Fibroblast of the aortic adventitia (primary cell): ENCODE measurements at places on chromosomes 13 and 19. TPM values are rescaled to one million over a fixed set of nuclear protein-coding genes. Genes with fewer than 3 reads are reported as not detected.

DNA sequence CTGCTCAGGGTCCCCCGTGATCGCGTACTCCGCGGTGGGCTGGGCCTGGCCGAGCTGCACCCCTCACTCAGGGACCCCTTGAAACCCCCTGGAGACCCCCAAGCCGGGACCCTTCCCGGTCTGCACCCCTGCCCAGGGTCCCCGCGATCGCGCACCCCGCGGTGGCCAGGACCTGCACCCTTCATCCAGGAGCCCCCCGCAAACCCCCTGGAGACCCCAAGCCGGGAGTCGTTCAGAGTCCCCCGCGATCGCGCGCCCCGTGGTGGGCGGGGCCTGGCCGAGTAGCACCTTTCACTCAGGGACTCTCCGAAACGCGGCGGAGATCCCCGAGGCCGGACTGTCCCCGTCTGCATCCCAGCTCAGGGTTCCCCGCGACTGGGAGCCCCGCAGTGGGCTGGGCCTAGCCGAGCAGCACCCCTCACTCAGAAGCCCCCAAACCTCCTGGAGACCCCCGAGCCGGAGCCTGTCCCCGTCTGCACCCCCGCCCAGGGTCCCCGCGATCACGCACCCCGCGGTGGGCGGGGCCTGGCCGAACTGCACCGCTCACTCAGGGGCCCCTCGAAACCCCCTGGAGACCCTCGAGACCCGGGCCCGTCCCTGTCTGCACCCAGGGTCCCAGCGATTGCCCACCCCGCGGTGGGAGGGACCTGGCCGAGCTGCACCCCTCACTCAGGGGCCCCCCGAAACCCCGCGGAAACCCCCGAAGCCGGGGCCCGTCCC is 748 bp downstream of the LMNB2 start:
- DNase-seq = no peak

DNA sequence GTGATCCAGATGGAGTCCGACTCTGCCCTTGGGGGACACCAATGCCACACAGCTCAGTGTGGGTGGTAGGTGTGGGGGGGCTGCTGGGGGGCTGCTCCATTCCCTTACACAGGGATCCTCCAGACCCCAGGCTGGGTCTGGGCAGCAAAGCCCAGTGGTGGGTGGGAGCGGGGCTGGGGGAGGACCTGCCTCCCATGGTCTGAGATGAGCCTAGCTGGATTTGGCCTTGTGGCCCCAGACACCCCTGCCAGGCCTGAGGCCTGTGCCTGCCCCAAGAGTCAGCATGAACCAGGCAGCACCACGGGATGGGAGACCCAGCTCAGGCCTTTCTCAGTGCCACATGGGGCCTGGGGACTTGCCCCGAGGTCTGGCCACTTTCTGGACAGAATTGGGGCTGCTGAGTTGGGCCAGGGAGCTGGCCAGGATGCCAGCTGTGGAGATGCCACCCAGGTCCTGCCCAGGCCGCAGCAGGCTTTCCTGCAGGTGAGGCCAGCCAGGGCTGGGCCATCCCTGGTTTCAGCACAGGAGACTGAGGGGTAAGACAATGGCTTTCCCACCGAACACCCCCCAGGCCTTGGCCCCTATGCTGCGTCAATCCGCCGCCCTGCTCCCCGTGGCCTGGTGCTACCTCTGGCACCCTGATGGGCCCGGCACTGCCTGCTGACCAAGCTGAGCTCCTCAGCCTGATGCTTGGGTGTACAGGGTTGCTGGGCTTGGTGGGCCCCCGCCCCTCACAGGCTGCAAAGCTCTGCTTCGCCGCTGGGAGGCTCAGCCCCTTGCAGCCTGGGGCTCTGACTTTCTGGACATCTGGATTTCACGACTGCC is 24.2 kb downstream of the CEBPG start:
- no peak for DNase-seq

DNA sequence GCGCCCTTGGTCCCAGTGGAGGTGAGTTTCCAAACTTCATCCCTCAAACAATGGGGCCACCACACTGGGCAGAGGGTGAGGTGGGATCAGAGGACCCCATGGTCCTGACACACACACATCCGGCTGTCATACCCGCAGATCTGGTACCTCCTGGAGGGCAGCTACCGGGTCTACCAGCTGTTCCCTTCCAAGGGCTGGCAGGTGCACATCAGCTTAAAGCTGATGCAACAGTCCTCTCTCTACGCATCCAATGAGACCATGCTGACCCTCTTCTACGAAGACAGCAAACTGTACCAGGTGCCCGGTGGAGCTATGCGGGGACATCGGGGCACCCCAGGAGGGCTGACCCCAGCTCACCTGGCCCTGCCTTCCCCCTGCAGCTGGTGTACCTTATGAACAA is 14.0 kb upstream of the PSMD8 start:
- no peak for DNase-seq

DNA sequence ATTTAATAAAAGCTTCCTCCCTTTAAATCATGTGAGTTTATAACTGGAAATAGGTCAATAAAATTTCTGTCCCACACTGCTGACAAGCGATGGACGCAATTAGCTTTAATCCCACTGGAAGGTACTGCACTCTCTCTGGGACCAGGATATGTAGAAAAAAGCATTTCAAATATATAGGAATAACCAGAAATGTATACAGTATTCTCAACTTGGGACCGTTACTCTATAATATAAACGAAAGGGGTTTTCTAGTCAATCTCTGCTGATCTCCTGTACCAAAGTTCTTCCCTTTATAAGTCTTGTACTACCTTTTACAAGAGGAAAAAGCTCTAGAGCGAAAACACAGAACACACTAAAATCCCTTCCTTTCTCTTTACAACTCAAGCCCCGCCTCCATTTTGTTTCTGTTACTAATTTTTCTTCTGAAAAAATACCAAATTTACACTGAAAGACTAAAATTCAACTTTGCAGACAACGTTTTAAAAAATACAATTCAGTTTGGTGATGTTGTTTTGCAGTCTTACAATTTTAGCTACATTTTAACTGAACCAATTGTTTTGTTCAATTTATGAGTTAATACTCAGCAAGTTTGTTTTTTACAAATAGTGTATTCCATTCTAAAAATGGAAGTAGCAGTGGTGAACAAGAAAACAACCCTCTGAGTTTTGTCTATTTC is 1.7 kb upstream of the USPL1 start:
- peak; percentile 66 for DNase-seq

GRCh38 chr19:28847468-28847867 is 365.5 kb downstream of the UQCRFS1 start:
- DNase-seq = peak; percentile 40

DNA sequence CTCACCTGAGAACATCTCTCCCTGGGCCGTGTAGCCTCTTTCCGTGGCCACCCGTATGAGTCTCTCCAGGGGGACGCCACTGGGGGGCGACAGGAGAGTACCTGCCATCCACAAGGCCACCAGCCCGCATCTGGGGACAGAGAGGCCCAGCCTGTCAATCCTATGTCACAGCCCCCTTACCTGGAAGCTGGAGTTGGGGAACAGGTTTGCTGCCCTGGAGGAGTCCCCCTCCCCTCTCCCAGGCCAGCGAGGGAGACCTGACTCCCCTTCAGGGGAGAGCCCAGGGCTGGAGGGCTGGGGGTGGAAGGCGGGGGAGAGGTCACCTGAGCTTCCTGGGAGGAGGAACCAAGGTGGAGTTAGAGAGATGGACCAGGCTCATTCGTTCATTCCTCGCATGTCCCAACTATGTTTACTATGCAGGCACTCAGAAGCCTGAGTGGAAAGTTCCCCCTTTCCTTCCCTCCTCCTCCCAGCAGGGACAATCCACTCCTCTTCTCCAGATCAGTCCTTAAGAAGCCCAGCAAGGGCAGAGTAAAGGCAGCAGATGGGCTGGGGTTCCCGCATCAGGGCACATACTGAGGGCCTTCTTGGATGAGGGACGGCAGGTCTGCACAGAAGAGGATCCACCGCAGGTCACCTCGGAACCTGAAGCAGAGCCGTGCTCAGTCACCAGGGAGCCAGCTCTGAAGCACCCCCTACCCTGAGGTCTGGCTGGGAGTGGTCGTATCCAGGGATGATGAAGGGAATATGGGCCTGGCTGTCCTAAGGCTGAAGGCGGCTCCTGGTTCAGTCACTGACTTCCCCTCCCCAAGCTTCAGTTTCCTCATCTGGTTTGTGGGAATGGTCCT is 5.5 kb downstream of the ACTMAP start:
- no peak for DNase-seq

DNA sequence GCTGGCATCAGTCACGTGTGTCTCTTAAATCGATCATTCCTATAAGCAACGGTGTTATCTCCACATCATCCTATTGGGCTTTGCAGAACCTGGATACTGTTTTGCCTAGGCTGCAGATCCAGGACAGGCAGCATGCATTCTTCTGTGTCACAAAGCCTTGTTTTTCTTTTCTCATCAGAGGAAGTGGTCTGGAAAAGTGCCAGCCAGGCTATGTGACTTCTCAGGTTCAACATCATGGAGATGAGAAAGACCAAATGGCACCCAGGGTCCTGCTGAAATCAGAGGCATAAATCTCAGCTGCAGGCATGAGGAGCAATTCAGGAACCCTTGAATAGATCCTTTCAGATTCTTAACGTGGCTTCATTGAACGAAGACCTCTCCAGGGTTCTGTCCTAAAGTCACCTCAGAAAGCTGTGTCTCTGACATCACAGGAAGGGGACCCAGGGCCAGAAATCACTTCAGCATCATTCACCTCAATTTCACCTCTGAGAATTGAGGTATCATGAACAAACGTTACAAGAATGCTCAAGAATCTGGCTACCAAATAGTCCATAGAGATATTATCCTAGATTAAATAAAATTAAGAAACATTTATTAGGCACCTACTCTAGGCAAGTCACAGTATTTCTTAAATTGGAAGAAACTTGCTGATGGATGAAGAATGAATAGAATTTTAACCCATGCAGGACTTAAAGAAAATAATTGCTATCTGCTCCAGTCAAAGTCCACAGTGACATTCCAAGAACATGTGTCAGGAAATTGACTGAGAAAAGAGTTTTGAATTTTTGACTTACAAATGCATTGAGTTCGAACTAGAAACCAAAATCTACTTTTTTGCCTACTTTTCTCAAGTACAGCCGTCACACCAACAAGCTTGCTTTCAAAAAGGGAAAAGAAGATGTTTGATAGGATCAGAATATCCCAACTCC is 124.1 kb downstream of the COG6 start:
- peak; percentile 49 for DNase-seq

DNA sequence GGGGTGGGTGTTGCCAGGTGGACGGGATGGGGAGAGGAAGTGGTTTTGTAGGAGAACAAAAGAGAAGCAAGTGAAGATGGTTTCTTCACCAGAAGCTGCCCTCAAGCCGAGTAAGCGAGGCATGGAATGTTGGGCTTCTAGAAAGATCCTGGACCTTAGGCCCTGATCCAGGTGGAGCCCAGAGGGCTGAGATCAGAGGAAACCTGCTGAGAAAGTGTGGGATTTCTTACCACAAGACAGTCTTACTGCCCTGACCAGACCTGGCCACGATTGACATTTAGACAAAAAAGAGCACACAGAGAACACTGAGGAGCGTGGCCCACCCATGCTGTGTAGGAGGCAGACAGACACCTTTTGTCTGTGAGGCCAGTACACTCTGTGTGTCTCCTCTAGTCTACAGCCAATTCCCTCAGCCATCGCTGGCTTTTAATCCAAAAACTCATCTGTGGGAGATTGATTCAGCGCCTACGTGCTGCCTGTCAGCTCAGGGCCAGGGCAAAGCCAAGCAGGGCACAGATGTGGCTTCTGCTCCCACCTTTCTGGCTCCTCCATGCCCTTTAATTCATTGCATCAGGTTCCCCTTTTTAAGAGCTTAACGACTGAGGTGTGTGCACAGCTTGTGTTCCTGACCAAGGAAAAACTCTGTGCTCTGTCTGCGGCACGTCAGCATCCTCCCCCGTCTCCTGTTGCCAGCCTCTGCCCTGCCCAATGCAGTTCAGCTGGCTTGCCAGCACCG is 123.3 kb downstream of the AKAP11 start:
- DNase-seq = no peak

GRCh38 chr13:24618011-24618955 is 61.9 kb upstream of the ATP12A start:
- no peak for DNase-seq

GRCh38 chr19:5778402-5778801 is 6.1 kb downstream of the PRR22 start:
- no peak for DNase-seq

DNA sequence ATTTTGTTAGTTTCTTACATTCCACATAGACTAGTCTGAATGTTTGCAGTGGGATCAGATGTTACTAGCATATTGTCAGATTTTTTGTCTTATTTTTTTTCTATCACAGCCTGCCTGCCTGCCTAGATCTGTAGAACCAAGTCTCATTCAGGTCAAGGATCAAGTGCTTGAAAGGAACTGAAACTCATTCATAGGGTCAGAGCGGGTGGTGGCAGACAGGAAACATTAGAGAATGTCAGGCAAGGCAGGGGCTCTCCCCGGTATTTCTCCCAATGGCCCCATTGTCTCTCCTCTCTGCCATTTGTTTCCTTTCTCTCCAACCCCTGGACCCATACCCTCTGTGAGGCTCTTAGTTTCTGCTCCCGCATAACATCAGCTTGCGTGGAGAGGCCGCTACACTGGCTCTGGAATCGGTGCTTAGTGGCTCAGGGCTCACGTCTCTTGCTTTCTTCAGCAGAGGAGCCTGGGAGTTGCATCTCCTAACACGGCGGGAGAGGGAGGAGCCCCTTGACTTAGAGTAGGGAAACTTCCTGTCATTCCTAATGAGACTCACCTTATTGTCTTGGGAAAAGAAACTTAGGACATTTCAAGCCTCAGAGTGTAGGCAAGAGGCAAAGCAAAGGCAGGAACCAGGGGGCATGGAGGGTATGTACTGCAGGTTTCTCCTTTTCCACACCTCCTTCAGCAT is 35.6 kb upstream of the SPATA13 start:
- no peak for DNase-seq

DNA sequence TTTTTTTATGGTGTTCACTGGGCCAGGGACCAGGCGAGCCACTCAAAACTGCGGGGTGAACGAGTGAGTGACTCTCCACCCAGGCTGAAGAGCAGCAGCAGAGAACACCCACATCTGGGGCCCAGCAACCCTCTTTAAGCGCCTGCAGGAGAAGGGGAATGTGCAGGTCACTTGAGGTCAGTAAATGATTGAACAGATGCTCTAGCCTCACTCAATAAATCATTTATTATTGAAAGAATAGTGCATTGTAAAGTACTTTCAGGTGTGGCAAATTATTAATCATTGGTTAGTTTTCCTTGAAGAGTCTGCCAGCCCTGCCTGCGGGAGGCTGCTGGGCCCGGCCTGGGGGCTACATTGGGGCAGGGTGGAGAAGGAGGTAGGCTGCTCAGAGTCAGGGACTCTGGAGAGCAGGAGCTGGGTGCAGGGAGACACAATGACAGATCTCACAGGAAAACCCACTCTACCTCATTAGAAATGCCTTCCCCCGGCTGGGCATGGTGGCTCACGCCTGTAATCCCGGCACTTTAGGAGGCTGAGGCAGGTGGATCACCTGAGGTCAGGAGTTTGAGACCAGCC is 42.5 kb downstream of the ABCC4 start:
- no peak for DNase-seq

Gene SELENOV
- not detected in 2 replicates for total RNA-seq

Gene CEACAM7
- not detected in 2 replicates for total RNA-seq

Gene OR7D2
- not detected in 2 replicates for total RNA-seq

Gene TEX29
- total RNA-seq = not detected in 2 replicates

Gene FUT3
- not detected in 2 replicates for total RNA-seq

Gene GALP
- not detected in 2 replicates for total RNA-seq

Gene ELSPBP1
- total RNA-seq = not detected in 2 replicates

Gene MBD3L3
- not detected in 2 replicates for total RNA-seq
